ENCODE measurements at places on chromosomes 2 and 18.

DNA sequence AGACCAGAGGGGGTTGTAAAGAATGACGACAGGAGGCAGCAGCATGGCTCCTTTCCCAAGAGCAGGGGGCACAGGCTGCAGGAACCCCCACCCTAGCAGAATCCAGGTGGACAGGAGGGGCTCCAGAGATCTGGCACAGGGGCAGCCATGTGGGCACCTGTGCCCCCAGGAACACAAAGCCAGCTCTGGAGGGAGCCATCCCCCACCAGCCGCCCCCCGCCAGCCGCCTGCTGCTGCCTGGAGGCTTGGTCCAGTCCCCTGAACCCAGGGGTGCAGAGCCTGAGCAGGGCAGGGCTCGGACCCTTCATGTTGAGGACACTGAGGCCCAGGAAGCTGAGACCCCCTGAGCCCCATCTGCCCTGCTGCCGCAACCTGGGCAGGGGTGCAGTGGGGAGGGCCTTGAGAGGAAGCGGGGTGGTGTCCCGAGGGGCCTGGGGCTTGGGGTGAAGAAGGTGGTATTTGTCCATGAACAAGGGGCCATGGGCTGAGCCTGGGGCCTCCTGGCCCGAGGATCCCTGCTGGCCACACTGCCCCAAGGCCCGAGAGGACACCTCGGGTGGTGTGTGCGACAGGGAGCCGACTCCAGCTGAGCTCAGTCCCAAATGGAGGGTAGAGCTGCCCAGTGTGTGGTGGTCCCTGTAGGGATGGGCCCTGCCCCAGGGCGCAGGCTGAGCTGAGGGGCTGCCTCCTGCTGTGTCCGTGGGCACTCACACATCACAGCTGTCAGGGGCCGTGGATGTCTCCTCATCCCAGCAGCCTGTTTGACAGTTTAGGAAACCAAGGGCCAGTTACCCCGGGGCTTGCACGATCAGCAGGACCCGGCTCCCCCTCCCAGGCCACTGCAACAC, 39.8 kb upstream of the SNED1 start:
- no peak for DNase-seq

- no peak for DNase-seq
These were observed 27.2 kb upstream of the ACYP2 start for GRCh38 chr2:54088191-54088634.

- DNase-seq, result no peak
These were observed 163.3 kb downstream of the KLHL29 start for GRCh38 chr2:23548143-23548769.

GRCh38 chr2:199471443-199472057, 13.8 kb upstream of the SATB2 start:
- no peak for DNase-seq

GRCh38 chr18:13548966-13549879, 177.1 kb downstream of the FAM210A start:
- DNase-seq, result peak; percentile 35

GRCh38 chr2:138034536-138034935, 70.3 kb downstream of the HNMT start:
- no peak for DNase-seq

GRCh38 chr2:207473931-207474235, 55.9 kb upstream of the CREB1 start:
- no peak for DNase-seq

All from GM19239 (cell line).